ENCODE measurements at places on chromosomes 16 and 17.
A peak's percentile ranks its signal among the peaks of the same experiment; 100 is the strongest.

- DNase-seq, result peak; percentile 33
Measured at GRCh38 chr16:57039148-57039812, 49.9 kb downstream of the NLRC5 start.

DNA sequence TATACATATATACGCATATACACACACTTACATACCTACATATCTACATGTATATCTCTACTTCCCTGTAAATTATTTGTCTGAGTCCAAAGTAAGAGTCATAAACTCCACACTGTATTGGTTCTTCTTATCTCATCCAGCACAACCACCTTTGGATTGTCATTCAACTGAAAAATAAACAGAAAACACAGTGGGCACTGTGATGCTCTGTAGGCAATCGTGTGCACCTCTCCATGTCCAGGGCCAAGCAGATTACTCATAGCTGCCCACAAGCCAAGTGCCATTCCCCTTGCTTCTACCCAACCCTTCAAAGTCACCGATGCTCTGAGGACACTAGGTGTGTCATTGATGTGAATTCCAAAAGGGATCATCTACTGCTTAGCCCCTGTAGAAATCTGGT lies 12.9 kb upstream of the TEKT3 start:
- no peak for DNase-seq

- DNase-seq, result no peak
Measured at GRCh38 chr17:10415161-10415560, 6.6 kb downstream of the MYH8 start.

DNA sequence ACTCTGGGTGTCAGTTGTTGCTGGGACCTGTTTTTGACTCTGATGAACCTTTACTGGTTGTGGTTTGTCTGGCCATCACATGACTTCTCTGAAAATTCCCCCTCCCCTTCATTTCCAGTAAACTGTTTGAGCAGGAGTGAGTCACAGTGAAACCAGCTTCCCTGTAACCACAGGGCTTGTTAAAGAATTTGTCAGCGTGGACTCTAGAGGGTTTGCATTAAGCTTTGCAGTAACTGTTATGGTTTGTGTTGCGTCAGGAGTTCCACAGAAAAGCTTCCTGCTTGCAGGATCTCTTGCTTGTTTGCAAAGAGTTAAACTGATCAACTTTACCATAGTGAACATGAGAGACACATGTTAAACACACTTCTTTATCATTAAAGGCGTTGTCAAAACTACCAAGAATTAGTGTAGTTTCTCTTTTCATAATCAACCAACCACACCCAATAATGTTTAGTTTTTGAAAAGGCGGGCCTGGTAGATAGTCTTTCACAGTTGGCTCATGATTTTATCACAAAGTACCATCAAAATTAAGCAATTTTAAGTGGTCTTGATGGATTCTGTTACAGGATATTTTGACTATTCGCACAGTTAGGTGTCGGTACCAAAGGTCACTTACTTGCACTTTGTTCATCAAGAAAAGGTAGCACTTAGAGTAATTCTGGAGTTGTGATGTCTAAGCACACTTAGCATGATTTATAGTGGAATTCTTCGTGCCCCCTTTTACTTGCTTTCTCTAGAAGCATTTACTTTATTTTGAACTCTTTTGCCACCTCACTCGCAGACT lies 79.3 kb downstream of the VMP1 start:
- peak; percentile 99 for DNase-seq

DNA sequence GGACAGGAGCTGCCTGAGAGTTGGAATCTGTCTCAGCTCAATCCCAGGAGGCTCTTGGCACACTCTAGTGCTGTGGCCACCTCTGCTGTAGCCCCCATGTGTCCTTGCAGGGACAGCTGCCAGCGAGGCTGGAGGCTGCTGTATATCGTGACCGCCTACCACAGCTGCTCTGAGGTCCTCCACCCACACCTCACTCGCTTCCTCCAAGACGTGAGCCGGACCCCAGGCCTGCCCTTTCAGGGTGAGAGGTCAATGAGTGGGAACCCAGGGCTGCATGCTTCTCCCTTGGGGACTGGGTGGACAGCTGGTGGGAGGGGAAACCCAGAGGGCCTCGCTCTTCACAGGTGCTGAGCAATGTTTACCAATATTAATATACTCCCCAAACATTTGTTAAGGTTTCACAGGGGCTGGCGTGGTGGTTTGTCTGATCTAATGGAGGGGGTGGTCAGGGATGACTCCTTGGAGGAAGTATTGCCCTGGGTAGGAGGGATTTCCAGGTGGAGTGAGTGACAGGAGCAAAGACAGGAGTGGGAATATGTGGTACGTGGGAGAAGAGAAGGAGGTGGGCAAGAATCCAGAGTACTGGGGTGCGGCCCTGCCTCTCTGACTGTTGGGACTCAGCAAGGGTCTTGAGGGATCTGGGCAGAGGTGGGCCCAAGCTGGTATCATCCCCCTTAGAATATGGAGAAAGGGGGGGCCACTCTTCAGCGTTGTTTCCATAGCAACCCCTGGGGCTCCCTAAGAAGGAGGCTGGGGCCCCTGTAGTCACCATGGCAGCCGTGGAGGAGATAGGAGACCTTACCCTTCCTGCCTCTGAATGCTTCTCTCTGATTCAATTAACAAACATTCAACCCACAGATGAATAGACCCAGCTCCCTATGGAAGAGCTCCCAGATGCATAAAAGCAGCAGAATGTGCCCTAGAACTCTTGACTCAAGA lies 22.2 kb upstream of the ALKBH5 start:
- no peak for DNase-seq

DNA sequence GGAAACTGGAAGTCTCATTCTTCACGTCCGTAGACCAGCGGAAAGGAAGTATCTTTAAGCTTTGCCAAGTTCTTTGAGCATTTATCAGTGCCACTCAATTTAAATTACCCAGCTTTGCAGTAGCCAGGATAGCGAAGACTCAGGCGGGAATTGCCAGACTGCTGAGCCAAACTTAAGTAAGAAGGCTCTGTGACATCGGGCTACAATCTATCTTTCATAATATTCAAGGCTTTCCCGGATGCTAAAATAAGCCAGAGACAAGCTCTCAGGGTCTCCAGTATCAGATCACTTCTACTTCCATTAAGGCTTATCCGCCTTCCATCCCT lies 436 bp upstream of the BRIP1 start:
- DNase-seq, result no peak

DNA sequence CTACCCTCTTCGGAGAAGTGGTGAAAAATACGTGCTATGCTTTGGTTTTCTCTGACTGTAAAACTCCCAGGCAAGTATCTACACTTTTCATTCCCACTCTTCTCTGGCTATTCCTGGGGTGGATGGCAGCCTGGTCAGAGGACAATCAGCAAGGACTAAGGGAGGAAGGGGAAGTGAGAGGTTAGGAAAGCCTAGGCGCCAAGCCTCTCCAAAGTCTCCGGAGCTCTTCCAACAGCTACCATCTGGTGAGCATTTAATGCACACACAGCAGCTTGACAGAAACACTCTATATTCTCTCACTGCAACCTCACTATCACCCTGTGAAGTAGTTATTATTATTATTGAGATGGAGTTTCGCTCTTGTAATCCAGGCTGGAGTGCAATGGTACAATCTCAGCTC lies 65.1 kb downstream of the WSCD1 start:
- no peak for DNase-seq

DNA sequence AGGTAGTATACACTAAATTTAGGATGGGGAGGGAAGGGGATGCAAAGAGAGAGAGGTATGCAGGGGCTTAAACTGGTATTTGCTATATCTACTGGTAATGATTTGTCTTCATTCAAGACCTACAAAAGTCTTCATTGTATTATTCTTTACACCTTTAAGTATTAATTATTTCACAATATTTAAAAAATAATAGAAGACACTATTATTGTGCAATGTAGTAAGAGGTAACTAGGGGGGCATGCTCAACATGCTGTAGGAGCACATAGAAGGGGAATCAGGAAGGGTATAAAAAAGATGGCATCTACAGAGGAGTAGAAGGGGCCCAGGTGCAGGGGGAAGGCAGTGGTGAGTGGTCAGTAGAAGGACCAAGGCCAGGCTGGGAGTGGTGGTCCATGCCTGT lies 14.9 kb upstream of the CCR7 start:
- DNase-seq, result no peak

DNA sequence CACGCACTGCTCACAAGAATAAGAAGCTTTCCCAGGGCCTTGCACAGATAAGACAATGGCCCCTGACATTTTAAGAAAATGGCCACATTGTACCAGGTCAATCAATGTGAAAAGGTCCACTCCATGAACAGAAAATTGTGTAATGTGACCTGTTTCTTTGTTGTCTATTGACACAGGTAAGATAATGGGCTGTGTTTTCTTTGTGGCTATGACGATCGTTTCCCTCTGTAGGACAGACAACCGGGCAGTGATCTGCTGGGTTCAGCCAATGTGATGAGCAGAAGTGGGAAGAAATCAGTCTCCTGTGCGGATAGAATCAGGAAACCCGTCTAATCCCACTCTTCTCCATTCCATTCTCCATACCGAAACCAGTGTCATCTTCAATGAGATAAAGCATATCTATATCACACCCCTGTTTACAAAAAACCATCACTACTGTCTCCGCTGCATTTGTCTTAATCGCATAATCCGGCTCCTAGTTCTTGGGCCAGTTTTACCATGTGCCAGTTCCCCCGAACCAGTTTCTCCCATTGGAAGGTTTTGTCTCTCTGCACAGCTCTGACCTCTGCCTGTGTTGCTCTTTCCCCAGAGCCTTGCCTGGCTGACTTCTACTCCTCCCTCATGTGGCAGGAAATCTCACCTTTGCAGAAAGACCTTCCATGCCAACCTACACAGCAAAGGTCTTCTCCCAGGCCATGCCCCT lies 66.9 kb upstream of the ATF7IP2 start:
- no peak for DNase-seq

GRCh38 chr17:53633856-53634255 lies 188.9 kb upstream of the KIF2B start:
- no peak for DNase-seq

DNA sequence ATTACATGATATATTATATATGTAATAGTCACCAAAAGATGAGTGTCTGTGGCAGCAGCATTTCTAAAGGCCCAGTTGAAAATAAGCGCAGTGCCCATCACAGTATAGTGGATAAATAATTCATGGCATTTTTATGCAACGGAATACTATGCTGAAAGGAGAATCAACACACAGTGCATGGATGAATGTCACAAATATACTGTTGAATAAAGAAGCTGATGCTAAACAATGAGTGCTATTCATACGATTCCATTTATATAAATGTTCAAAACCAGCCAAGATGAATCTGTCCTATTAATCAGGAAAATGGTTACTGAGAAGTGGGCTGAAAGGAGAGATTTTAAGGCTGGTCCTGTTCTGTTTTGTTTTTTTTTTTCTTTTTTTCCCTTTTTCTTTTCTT lies 61.6 kb downstream of the HSD17B2 start:
- DNase-seq, result no peak
